ENCODE measurements at places on chromosomes 7 and 10. TPM values are rescaled to one million over a fixed set of nuclear protein-coding genes. Genes with fewer than 3 reads are reported as not detected.

The NEURL1 gene
- total RNA-seq: 1.1 TPM

The OR6B1 gene
- not detected for total RNA-seq

The NPSR1 gene
- not detected for total RNA-seq

DNA sequence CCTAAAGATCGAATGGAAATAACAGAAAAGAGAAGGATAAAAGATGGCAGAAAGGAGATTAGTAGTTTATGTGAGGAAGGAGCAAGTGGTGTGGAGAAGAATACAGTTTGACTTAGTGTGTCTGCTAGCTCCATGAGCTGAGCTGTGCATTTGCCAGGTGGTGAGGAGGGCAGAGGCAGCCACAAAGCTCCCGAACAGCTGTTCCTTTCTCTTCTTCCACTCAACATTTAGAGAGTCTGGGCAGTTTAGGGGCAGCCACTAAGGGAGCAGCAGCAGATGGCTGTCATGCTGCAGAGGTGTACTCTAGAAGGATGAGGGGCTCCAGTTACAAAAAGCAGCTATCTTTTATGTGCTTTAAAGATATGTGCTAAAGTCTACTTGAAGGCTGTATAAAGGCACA, 674.4 kb downstream of the GRM8 start:
- DNase-seq: no peak
- H3K27ac ChIP-seq: no peak overlapping the region
- no peaks in the 10 kb centered on the region for H3K27me3 ChIP-seq
- H3K4me3 ChIP-seq: no peak overlapping the region
- H3K4me1 ChIP-seq: no peaks in the 10 kb centered on the region

- H3K36me3 ChIP-seq: peaks cover 46% of the 10 kb centered on the region
- no peak overlapping the region for H3K4me3 ChIP-seq
- H3K4me1 ChIP-seq: peaks cover 22% of the 10 kb centered on the region
- no peaks in the 10 kb centered on the region for H3K27me3 ChIP-seq
Observed at GRCh38 chr10:91941426-91941825, 17.9 kb downstream of the BTAF1 start.

GRCh38 chr10:5559642-5560141, 34.9 kb downstream of the CALML3 start:
- peaks cover 3% of the 10 kb centered on the region for H3K27me3 ChIP-seq
- no peak for DNase-seq
- no peak overlapping the region for H3K27ac ChIP-seq

DNA sequence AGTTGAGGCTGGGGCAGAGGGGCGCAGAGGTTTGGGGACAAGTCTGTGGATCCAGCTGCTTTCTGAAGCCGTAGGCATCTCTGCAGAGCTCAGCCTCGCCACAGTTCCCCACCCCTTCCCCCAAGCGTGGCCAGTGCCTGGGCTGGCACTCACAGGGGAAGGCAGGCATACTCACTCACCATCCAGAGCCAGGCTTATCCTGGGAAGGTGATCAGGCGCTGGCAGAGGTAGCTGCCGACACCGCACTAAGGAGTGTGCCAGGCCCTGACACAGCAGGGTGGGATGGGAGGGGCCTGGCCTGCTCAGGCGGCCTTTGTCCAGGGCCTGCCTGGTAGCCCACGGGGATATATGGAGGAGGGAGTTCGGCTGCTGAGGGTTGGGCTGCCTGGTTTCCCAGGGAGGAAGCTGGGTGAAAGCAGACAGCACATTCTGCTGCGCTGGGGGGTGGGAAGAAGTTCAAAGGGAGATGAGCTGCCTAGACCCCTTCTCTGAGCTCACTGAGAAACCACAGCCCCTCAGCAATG, 15.9 kb downstream of the VSIR start:
- H3K27me3 ChIP-seq: no peaks in the 10 kb centered on the region
- H3K4me3 ChIP-seq: peak overlapping the region; percentile 57
- peaks cover 85% of the 10 kb centered on the region for H3K4me1 ChIP-seq
- peak overlapping the region; percentile 91 for H3K27ac ChIP-seq
- H3K36me3 ChIP-seq: peaks cover 79% of the 10 kb centered on the region
- DNase-seq: no peak

DNA sequence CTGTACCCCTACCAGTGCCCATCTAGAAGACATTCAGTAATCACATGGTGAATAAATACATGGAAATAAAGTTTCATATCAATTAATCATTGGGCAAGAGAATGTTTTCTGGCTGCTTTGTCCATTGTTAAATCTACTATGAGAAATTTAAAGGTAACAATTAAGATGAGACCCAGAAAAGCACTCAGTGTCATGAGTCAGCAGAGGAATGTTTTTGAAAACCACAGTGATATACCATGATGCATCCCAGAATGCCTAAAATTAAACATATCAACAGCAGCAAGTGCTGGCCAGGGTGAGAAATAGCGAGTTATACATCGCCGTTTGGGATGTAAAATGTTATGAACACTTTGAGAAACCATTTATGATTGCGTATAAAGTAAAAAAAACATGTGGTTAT, 825.3 kb upstream of the C7orf33 start:
- H3K27ac ChIP-seq: no peak overlapping the region
- H3K36me3 ChIP-seq: no peaks in the 10 kb centered on the region
- H3K4me3 ChIP-seq: no peak overlapping the region
